ENCODE measurements at places on chromosomes 6 and 20.
A peak's percentile ranks its signal among the peaks of the same experiment; 100 is the strongest.

DNA sequence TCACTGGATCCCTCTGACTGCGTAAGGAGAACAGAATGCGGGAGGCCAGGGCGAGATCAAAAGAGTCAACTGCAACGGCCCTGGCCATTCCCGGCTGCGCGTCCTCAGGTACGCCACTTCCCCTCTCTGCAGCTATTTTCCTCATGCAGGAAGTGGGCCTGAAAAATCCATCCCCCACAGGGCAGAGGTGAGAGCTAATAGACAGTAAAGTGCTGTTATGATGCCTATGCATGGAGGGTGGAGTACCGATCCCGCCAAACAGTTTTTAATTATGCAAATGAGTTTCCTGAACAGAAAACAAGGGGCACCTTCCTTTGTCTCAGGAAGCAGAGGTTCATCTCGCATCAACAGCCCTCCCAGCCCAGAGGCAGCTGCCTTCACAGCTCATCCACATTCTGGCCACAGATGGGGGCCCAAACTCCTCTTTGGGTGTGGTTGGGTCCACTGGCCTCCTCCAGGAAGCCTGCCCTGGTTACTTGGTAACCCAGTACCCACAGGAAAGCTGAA is 9.3 kb downstream of the PREX1 start:
- no peak for DNase-seq

GRCh38 chr20:19251958-19252357 is 39.5 kb downstream of the SLC24A3 start:
- no peak for DNase-seq

DNA sequence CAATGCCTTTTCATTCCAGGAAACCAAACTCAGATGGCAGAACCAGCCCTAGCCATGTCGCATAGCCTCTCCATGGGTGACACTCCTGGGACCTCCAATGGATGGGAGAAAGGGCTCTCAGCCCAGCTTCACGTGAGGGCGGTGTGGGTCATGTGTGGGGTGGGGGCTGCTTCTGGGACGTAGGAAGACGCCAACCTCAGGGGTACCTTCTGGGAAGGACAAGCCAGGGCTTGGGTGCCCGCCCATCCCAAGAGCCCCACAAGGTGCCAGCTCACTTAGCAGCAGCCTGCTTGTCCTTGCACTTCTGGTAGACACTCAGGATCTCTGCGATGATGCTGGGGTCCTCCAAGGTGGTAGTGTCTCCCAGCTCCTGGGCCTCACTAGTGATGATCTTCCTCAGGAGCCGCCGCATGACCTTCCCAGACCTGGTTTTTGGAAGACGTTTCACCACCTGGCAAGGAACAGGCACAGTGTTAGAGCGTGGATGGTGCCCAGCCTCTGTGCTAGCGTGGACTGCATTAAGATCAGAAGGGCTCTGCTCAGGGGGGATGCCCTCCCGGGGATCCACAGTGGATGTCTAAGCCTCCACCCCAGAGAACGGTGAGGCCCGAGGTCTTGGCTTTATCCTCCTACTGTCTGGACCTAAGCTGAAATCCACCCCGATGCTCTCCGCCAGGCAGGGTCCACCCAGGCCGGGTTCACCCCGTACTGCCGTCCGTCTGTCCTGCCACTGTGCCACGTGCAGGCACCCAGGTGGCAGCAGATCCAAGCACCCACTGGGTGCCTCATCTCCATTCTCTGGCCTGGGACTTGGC is 15.1 kb upstream of the APMAP start:
- DNase-seq: no peak

GRCh38 chr6:38415231-38416005 is 224.3 kb downstream of the BTBD9 start:
- DNase-seq: no peak

- DNase-seq: no peak
Observed at GRCh38 chr6:152380351-152380767, 256.8 kb downstream of the SYNE1 start.

DNA sequence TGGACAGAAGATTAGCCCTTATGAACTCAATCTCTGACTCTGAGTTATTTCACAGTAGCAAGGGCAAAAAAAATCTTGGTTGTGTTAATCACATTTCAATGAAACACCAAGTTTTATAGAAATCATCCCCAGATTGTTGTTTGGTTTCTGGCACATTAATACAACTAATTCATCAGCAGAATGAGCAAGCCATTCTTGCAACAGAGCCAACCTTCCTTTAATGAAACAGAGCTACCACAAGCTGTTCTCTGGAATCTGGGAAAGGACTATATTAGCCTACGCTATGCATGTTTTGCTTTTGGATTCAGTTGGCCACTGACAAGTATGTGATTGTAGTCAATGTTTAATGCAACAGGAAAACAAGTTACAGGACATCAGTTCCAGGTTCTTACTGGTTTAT is 13.8 kb upstream of the POPDC3 start:
- no peak for DNase-seq

DNA sequence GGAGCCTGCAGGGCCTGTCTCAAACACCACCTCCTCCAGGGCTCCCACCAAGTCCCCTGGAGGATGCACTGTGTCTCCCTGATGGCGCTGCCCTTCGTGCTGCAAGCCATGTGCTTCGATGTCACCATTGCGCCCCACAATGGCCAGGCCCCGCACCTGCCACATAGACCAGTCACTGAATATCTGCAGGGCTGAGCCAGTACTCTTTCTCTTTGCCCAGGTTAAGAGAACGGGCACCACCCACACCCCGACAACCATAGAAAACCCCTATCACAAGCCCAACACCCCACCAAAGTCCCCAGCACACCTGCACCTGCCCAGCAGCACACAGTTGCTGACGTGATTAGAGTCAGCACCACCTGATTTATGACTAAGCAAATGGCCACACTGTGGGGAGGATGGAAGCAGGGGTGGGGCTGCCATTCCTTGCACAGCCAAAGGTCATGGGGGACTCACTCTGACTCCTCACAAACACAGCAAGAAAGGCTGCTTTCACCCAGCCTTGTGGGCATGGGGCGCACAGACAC is 104.3 kb downstream of the SLC23A2 start:
- no peak for DNase-seq

DNA sequence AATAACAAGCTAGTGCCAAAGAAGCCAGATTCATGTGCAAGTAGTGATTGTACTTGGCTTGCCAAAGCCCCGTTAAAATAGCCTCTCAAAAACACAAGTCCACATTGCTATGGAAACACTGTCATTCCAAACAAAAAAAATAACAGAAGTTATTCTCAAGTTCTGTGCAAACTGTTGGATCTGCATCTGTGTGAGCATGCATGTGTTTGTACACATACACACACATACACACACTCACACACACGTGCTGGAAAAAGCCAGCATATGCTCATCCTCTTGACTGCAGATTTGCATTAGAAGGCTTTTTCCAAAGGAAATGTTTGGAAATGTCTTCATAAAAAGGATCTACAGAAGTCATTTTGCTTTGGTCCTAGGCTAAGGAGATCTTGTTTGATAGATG is 13.4 kb upstream of the CBLN4 start:
- DNase-seq: no peak

DNA sequence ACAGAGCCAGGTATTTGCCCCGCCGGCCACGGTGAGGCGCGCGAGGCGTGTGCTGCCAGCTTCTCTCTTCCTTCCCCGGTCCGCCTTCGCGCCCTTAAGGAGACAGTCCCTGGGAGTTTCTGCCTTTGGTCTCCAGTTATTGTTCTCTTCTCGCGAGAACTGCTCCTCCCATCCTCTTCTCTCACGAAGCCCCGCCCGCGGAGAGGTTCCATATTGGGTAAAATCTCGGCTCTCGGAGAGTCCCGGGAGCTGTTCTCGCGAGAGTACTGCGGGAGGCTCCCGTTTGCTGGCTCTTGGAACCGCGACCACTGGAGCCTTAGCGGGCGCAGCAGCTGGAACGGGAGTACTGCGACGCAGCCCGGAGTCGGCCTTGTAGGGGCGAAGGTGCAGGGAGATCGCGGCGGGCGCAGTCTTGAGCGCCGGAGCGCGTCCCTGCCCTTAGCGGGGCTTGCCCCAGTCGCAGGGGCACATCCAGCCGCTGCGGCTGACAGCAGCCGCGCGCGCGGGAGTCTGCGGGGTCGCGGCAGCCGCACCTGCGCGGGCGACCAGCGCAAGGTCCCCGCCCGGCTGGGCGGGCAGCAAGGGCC is at the start of gene MAPK14:
Gene MAPK14 (plus strand): TSS at position 308 of the 587 bp plus-strand sequence. CDS start 350 bp downstream, outside the sequence.
- peak; percentile 97 for DNase-seq

- DNase-seq: no peak
Observed at GRCh38 chr6:2351807-2352431, 106.5 kb upstream of the GMDS start.

- no peak for DNase-seq
Observed at GRCh38 chr6:144918073-144918472, 632.9 kb downstream of the UTRN start.

All from effector memory CD8-positive, alpha-beta T cell (primary cell).